ENCODE measurements at places on chromosomes 1 and 21.
A peak's percentile ranks its signal among the peaks of the same experiment; 100 is the strongest.

- DNase-seq = no peak
Measured at GRCh38 chr1:59452026-59452425, 155.1 kb downstream of the FGGY start.

DNA sequence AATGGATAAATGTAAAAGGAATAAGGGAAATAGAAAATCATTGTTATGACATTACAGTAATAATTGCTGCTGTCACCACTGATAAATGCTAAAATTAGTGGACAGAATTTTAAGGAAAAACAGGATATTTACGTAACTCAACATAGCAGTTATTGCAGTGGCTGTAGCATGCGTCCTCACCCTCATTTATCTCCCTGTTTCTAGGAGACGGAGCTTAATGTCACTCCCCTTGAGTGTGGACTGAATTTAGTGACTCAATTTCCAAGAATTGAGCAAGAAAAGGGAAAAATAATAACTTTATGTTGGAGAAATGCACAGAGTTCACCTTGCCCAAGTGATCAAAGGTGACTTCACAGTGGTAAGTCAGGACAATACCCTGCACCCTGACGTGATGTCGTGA lies 33.3 kb upstream of the COL18A1 start:
- DNase-seq = no peak

DNA sequence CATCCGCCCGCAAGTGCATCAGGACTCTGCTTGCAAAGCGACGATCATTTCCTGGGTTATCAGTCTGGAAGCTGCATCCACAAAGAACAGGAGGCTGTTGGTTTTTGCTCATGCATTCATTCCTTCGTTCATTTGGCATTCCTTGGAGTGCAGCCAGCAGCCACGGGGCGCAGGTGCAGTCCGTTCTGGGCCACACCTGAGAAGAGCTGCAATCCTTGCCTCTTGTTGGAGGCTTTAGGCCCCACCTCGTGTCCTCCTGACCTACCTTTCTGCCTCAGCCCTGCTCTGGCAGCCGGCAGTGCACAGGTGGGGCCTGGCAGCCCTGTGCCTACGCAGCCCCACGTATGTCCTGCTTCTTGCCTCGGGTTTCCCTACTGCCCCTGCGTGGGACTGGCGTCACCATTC lies 19.6 kb upstream of the C2CD2 start:
- DNase-seq = no peak

- peak; percentile 74 for DNase-seq
Measured at GRCh38 chr1:157170677-157171515, 32.7 kb upstream of the ETV3 start.

DNA sequence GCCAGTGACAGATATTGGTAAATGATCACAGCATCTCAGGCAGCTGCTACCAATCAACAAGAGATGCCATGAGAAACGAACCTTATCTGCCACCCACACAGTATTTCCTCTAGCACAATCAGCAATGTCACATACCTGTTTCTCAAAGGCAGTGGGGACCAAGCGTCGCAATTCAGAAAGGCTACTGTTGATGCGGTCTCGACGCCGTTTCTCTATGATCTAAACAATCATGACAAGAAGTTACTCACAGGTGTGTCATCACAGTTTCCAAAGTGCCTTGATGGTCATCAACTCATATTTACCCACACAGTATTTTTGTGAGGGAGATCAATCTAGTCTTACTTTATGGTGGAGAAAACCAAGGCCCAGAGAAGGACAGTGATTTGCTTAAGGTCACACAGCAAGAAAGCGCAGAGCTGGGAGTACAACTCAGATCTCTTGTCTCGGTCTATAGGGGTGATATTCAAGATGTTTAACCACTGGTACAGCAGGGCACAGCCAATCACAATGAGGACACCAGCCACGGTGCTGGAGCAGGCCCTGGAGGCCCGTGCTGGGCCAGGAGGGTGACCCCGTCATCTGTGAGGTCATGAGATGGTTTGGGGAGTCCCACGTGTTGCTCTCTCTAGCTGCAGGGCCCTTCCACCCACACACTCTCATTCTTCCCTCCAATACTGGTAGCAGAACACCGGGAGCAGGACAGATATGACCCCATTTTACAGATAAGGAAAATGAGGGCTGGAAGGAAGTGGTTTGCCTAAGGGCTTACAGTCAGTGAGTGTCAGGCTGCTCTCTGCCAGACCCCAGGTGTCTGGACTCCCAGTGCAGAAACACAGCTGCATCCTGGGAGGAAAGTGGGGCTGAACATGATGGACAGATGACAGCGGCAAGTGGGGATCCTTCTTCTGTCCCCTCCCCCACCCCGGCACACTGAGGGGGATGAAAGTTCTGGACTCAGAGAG lies 7.8 kb downstream of the HEYL start:
- no peak for DNase-seq

DNA sequence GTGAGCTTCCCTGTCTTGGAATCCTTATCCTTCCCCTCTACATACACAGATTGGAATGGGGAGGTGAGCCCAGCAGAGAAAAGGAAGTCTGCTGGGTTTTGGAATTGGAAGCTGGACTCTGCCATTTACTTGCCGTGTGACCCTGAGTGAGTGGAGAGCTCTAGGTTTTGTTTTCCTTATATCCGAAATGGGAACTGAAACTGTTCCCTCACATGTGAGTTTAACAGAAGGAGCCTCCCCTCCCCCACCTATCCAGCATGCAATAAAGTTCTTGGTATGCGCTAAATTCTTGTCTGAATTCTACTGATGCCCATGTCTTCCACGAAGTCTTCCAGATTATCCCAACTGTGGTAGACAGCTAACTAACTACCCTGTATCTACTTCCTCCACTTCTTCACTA lies 58.7 kb downstream of the NENF start:
- DNase-seq = no peak

GRCh38 chr1:7098641-7099040 lies 313.4 kb downstream of the CAMTA1 start:
- DNase-seq = no peak

GRCh38 chr1:7650801-7651200 lies 120.3 kb upstream of the VAMP3 start:
- DNase-seq = no peak

- no peak for DNase-seq
Measured at GRCh38 chr1:152164517-152165136, 5.6 kb upstream of the RPTN start.

DNA sequence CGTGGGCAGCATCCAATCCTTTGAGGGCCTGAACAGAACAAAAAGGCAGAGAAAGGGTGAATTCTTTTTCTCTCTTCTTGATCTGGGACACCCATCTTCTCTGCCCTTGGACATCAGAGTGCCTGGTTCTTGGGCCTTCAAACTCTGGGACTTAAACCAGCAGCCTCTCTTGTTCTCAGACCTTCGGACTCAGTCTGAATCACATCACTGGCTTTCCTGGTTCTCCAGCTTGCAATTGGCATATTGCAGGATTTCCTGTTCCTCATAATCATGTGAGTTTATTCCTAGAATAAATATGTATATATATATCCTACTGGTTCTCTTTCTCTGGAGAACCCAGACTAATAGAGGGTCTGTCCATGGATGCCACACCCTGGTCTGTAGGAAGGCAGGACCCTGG lies 16.3 kb upstream of the TENT5C start:
- no peak for DNase-seq

- no peak for DNase-seq
Measured at GRCh38 chr1:32934535-32934934, 30.1 kb downstream of the RNF19B start.

DNA sequence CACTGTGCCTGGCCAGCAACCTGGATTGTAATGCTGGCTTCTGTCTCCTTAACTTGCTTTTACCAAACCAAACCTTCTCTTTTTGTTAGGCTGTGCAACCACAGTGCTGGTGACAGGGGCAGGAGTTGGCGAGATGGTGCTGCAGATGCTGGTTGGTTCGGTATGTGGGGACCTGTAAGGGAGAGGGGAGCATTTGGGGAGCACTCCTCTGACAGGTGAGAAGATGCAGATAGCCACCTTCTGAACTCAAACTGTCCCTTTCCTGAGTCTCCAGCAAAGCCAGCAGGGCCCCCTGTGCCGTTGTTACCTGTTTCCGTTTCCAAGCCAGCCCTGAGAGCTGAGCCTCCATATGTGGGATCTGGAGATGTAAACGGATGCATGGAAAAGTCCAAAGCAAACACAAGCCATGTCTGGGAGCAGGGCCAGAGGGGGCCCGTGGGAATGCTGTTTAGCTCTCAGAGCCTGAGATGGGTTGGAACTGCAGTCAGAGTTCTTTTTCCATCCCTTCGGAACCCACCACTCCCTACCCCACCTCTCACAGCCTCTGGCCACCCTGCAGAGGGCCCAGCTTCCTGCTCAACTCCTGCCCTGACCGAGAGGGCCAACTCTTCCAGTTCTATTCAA lies 34.0 kb downstream of the ELK4 start:
- no peak for DNase-seq

GRCh38 chr1:99645203-99645602 lies 710 bp upstream of the PALMD start:
- no peak for DNase-seq

- DNase-seq = no peak
Measured at GRCh38 chr1:17214876-17215544, 10.1 kb downstream of the PADI1 start.
